ENCODE measurements at places on chromosomes 1 and 21.

GRCh38 chr1:193767886-193768285 is 581.5 kb upstream of the B3GALT2 start:
- no peak for DNase-seq

GRCh38 chr1:19734056-19734455 is 65.7 kb downstream of the TMCO4 start:
- DNase-seq: no peak

- no peak for DNase-seq
Measured at GRCh38 chr1:22376976-22377375, 74.7 kb upstream of the ZBTB40 start.

- DNase-seq: no peak
Measured at GRCh38 chr1:18413541-18414305, 67.0 kb upstream of the KLHDC7A start.

GRCh38 chr21:38277501-38278131 is 20.8 kb downstream of the KCNJ15 start:
- no peak for DNase-seq

- DNase-seq: no peak
Measured at GRCh38 chr1:174652569-174653280, 205.0 kb downstream of the GPR52 start.

DNA sequence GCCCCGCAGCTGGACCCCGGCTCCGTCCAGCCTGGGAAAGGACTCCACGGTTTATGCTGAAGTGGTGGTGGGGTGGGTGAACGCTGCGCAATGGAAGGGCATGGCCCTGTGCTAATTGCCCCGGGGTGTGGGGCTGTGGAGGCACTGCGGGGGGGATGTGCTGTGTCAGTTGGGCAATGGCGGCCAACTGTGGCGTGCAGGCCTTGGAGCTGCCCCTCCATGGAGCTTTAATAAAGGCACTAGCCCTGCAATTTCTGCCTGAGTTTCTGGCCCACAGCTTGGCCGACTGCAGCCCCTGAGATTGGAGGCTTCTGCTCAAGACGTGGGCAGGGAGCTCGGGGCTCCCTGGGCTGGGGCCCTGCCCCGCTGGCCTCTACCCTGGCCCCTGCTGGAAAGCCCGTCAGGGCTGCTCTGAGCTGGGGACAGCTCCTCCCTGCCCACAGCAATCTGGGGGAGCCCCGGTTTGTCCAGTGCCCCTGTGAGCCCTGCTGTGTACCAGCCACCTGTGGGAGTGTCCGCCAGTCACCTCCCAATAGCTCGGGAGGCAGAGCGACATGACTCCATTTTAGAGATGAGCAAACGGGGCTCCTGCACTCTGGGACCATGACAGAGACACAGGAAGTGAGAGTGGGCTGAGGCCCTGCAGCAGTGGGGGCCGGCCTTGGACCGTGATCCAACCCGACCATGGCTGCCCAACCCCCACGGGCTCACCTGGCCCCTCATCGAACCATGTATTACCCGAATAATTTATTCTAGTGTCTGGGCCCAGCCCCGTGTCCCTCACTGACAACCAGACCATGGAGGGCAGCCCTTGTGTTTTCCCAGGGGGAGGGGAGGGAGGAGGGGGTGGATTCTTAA is 8.7 kb upstream of the TNFRSF14 start:
- no peak for DNase-seq

DNA sequence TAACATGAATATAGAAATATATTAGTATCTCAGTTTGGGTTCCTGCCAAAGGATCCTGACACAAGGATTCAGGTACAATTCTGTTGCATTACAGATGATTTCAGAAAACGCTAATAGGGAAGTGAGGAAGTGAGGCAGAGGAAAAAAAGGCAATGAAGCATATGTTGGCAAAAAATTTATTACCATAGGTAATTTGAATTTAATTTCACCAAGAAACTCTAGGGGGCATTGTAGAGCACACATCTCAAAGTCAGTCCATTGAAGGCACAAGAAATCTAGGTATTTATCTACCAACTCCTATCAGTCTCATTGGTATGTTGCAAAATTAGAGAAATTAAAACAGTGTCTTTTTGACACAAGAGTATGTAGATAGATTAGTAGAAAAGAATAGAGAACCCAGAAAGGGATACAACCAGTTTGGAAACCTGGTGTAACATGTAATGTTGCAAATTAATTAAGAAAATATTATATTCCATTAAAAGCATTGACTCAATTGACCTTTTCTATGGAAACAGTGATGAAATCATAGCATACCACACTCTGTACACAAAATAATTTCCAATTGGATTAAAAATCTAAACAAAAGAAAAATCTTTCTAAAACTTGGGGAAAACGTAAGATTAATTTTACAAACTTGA is 104.9 kb upstream of the SNX7 start:
- DNase-seq: no peak

DNA sequence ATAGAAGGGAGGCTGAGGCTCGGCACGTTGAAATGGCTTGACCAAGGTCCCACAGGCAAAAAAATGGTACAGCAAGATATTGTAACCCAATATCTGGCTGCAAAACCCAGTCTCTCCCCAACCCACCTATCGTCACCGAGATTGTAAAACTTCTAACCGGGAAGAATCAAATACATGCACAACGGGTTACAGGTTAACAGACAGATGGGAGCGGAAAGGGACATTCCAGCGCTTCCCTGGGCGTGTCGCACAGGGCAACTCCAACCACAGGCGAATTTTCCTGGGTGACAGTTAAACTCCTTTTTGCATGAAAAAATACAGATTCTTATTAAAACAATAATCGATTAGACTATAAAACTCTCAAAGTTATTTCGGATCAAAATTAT is 31.8 kb upstream of the JUN start:
- no peak for DNase-seq

- no peak for DNase-seq
Measured at GRCh38 chr1:23664837-23665795, 26.5 kb upstream of the RPL11 start.

GRCh38 chr1:44559330-44559729 is 115.0 kb downstream of the TMEM53 start:
- DNase-seq: no peak

DNA sequence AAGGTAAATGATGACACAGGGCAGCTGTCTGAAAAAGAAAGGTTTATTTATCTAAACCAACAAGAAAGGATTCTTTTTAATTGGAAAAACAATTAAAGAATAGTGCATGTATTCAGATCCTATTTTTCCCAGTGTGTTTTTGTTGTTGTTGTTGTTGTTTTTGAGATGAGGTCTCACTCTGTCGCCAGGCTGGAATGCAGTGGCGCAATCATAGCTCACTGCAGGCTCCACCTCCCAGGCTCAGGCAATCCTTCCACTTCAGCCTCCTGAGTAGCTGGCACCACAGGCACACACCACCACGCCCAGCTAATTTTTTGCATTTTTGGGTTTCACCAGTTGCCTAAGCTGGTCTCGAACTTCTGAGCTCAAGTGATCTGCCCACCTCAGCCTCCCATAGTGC is 22.1 kb downstream of the NEK2 start:
- no peak for DNase-seq

- DNase-seq: no peak
Measured at GRCh38 chr1:36803868-36804570, 230.3 kb downstream of the GRIK3 start.

DNA sequence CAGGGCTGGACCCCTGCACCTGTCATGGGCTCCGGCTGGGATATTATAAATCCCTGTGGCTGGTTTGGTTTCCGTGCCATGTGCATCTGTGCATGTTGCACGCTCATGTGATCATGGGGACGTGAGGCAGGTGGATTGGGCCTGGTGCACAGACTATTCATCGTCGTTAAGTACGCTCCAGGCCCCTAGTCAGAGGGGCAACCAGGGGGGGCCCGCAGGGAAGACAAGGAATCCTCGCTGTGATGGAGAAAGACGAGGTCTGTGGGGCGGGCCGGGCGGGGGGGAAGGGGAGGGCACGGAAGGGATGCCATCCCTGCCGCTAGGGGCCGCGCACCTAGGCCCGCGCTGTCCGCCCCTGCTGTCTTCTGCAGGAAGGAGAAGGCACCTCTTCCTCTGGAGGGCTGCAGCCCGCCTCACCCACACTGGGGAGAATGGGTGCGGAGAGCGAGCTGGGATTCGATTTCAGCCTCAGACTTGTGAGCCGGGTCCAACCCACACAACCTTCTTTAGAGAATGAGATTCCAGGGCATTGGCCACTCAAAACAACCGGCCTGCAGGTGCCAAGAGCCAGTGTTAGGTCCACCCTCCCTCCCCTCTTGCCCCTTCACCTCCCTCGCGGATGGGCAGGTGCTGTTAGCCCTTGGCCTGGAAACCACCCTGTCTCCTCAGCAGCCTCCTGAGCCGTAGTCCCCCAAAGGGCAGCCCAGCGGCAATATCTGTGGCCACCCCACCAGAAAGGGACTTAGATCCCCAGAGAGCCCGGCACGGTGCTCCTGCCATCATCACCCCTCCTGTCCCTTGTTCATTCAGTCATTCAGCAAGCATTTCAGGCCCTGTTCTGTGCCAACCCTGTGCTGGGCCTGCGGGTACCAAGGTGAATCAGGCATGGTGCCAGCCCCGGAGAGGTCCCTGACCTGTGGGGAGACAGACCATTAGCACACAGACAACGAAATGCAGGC is 950 bp upstream of the LRP8 start:
- DNase-seq: no peak

DNA sequence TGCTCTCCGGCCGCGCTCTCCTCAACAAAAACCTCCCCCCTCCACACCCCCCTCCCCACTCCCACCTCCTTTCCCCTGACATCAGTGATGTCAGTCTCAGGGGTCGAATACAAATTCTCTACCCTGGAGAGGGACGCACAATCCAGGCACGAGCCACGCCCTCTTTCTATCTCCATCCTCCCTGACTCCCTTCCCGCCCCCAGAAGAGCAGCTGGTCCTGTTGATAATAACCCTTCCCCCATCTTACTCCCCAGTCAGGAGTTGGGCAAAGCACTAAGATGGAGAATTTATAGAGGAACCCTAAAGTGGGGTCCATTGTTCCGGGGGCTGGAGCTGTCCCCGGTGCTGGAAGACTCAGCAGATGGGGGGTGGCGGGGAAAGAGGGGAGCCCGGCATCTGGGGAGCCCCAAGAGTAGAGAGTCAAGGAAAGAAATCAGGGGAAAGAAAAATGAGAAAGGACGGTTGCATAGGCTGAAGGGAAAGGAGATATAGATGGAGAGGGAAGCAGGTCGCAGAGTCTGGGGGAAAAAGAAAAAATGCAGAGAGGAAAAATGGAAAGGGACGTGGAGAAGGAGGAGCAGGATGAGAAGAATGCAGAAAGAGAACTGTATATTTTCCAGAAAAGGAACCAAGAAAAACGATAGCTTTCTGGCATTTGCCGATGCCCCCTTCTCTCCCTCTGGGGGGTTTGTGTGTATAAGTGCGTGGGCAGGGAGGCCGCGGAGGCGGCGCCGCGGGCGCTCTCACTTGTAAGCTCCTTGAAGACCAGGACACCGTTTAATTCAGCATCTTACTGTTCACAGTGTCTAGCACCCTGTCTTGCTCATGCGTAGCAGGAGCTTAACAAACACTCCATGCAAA is at the start of gene CELF3:
TSS of gene CELF3 (minus strand) at position 33 of the 861 bp plus-strand sequence. CDS start 783 bp downstream, outside the sequence.
- no peak for DNase-seq

GRCh38 chr1:151006327-151007052 is at the start of gene MINDY1:
MINDY1 (minus strand) TSS chr1:151006902; CDS start chr1:151002617, 4,285 bp downstream.
- peak; percentile 50 for DNase-seq

GRCh38 chr21:41653243-41653953 is 113.5 kb downstream of the RIPK4 start:
- no peak for DNase-seq

- no peak for DNase-seq
Measured at GRCh38 chr21:36076878-36077655, 7.2 kb downstream of the CBR1 start.

DNA sequence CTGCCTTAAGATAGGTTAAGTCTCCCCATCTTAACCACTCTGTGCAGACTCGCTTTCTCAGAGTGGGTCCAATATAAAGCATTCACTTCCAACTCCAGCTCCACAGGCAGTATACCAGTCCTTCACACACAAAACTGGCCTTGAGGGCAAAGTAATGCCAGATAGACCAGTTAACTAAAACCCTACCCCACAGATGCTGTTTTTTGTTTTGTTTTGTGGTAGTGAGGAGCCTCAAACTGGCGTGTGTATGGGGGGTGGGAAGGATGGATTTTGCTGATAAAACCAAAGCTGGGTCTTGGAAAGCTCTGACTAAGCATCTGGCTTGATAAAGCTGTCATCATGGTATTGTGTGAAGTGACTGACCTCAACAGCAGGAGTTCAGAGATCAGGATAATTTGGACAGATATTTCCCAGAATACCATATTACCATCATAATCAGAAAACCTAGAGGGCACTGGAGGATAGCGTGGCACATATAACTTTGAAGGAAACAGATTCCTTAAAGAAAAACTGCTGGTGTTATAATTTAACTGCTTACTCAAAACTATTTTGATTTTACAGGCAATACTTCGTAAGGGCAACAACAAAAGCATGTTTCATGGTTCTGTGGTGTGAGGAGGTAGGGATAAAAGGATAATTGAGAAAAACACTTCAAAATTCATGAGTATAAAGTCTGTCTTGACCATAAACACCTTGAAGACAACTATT is 29.6 kb upstream of the CPLANE2 start:
- DNase-seq: no peak

DNA sequence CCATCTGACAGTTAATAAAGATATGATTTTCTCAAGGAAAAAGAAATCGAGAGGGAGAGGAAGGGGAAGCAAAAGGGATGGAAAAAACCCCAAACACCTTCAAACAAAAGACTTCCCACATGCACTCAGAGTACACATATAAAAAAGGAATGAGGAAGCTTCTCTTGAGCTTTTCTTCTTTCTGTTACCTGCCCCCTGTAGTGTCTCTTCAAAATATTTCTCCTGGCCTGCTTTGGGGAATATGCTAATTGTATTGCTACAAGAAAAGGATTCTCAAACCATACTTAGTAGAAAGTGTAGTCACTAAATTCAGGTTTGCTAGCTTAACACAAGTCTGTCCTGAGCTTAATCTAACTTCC is 58.7 kb downstream of the KIF14 start:
- DNase-seq: no peak

DNA sequence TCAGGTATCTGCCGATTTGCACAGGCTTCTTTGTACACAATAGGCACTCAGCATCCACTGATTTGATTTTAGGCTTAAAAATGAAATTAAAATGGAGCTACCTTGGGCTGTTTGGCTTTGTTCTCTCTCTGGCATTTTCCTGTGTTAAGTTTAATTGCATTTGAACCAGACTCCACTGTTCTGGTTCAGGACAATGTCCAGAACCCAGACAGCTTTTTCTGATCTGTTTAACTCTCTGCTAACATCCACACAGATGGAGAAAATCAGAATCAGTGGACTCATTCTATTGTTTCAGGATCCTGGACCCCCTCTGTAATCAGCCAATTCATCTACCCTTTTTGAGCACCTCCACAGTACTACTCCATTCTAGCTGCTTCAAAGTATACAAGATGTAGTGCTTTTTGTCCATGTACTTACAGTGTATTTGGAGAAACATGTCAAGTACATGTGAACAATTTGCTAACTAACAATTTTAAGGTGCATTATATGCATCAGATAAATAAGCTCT is 248.1 kb downstream of the PTBP2 start:
- DNase-seq: no peak

- DNase-seq: no peak
Measured at GRCh38 chr1:16191309-16191708, 21.1 kb downstream of the ARHGEF19 start.

DNA sequence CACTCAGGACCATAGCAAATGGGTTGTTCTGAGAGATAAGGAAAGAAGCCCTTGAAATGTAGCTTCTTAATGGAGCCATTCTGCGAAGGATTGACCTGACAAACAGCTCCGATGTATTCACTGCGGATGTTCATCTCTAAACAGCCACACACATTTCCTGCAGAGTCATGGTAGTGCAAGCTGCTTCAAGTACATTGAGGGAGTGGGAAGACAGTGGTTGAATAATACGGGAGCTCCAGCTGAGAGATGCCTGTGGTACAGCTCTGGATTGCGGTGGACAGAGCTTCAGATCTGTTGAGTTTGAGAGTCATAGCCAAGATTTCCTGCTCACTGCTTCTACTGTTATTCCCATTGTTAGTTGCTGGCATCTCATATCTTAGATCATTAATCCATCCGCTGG is 86.6 kb downstream of the ZBTB18 start:
- DNase-seq: no peak

Measured in KG1 (cell line).